Hematopoietic multipotent progenitor cell treated with erythropoietin and hydrocortisone succinate and interleukin-3 and kit ligand, for 17 days (in vitro differentiated cells): ENCODE measurements at places on chromosomes 1 and 21.

DNA sequence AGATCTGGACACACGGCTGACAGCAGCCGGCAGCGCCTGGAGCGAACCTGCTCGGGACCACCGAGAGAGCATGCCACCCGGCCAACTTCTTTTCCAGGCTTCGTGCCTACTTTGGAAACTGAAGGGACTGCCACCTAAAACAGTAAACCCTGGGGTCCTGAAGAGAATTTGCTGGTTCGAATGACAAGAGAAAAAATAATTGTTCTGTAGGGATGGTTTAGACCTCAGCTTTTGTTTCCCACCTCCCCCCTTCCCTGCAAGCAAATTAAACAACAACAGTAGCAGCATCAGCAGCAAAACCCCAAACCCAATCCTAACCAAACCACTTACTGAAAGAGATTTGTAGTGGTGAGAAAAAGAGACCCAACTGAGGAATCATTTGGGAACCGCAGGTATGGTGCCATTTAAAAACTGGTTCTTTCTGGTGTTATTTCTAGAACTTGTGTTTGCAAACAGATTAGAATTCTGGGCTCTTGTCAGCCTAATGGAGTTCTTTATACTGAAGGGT, 105.6 kb downstream of the LEPR start:
- DNase-seq, result peak; percentile 23

GRCh38 chr21:34939673-34940331, 109.3 kb downstream of the RUNX1 start:
- DNase-seq, result no peak

DNA sequence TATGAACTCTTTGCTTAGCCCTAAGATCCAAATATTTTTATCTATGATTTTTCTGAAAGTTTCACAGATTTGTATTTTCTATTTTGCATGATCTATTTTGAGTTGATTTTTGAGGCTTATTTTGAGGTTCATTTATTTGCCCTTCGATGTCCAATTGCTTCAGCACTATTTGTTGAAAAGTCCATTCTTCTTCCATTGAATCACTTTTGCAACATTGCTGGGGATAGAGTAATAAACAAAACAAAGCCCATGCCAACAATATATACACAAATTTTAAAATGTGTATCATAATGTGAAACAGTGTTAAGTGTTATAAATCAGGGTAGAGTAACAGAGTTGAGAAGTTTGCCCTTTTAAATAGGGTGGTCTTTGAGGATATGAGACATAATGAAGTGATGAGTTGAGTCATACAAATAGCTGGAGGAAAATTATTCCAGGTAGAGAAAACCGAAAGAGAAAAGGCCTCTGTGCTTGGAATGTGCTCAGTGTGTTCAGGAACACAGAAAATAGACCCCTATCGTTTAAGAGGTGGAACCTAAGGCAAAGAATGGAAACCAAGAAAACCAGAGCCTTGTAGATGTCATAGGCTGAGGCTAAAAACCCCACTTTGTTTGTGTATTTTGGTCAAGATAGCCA, 172.7 kb upstream of the NR5A2 start:
- no peak for DNase-seq

- no peak for DNase-seq
Measured at GRCh38 chr1:225577241-225577640, 75.7 kb downstream of the ENAH start.

DNA sequence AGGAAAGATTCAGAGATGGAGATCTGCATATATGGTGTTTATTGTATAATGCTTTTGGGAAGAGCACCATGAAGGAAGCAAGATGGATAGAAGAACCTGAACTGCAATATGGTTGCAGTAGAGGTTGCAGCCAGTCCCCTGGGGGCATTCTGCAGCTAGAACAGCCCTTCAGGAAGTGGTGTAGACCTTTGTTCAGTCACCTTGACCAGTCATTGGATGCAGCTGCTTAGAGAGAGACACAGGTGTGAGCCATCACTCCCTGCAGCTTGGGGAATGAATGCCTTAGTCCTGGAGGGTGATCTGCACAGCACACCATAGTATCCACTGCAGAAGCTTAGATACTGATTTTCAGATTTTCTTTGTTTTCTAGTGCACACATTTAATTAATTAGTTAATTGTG, 42.3 kb downstream of the NEK7 start:
- DNase-seq, result peak; percentile 5

GRCh38 chr1:219143735-219144134, 29.9 kb upstream of the LYPLAL1 start:
- no peak for DNase-seq
